NCI-H774 (cell line): ENCODE measurements at places on chromosomes 7 and 10.

DNA sequence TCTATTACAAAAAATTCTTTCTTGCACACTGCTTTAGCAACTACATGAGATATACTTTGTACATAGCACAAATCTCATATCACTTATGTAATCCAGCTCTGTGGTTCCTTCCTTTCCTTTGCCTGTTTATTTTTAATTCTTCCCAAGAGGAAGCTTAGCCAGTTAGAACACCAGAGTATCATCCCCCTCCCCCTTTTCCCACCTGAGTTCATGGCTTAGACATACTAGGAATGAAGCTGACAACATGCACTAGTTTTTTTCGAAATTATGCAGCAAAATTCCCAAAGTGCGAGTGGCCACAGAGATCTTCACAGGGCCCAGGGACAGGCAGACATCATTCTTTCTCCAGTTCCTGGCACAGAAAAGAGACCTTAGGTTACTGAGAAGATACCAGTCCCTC lies 17.8 kb downstream of the CAV1 start:
- DNase-seq: no peak

DNA sequence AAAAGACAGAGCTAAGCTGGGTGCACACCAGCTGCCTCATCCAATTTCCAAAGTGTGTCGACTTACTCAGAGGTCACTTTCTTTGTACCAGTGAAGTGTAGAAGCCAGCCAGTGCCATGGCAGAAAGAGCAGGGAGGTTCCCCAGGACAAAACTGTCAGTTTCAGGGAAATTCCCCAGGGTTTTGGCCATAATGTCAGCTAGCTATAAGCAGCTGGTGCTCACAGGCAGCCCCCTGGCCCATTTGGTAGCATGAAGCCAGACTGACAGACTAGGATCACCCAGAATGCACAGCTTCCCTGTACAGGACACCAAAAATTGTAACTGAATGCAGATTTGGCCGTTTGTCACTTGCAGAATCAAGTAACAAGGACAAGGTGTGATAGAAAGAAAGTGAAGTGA lies 28.6 kb downstream of the MRPL32 start:
- DNase-seq: no peak

DNA sequence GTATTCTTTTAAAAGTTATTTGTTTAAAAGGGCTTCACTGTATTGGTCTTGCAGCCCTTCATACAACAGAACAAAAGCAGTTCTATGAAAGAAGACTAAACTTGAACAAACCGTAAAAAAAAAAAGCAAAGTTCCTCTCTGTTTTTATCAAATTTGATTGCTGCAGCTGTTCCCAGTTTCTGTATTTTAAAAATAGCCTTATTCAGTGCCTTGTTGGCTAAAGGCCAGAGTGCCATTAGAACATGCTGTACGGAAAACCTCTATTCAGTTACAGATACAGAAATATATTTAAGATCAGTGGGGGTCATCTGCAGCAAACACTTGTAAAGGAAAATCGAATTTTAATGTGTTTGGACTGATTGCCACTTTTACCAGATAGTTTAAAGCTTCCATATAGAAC lies 207.8 kb upstream of the ETV1 start:
- DNase-seq: no peak

GRCh38 chr7:73618538-73618937 lies 5.8 kb downstream of the MLXIPL start:
- DNase-seq: no peak

DNA sequence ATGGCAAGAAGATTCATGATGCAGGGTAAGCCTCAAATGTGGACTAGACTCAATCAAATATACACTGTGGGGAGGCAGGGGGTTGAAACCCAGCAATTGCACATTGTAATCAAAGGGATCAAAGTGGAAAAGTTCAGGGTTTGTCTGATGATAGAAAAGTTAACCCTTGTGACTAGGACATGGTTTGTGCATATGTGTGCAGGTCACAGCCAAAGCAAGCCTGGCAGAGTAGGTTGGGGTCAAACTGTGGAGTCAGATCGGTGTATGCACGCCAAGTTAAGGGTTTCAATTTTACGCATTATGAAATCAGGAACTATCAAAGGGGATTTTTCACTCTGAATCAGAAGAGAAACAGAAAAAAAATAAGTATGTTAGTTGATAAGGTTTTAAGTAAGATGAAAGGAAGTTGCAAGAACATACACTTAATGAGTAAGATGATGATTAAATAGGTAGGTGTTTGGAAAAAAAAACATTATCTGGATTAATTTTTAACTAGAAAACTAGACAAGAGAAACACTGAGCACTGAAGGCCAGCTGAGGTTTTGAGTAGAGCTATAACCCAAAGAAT lies 188.3 kb downstream of the DGKB start:
- DNase-seq: no peak

- DNase-seq: no peak
These were observed 24.6 kb upstream of the INMT start for GRCh38 chr7:30727061-30727945.

GRCh38 chr10:18196806-18197550 lies 56.8 kb downstream of the CACNB2 start:
- DNase-seq: no peak

- no peak for DNase-seq
These were observed 77.9 kb downstream of the GRB10 start for GRCh38 chr7:50704844-50705243.

DNA sequence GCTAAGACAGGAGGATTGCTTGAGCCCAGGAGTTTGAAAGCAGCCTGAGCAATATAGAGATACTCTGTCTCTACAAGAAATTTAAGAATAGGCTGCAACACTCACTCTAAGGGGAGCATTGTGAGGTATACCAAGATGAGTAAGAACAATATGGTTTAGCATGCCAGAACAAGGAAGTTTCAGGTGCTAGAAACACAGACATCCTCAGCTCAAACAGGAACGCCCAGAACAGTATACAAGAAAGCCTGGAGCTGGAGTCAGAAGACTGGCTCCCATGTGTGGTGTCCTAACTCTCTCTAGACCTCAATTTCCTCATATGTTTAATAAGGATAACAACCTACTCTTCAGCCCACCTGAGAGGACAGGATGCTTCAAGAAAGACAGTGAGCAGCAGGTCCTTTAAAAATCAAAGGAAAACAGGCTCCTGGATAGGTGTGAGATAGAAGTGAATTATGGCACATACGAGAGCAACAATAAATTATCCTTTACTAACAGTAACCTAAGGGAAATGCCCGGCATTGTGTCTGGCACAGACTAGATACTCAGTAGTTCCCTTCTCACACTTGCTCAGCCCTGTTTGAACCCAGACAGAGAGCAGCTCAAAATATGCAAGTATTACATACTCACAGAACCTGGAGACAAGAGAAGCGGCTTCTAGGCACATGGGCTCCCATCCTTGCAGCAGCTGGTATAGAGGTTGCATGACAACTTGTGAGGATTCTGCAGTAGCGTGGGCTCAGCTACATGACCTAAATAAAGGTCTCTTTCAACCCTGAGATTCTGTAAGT lies 45.4 kb downstream of the KAT6B start:
- no peak for DNase-seq

- peak; percentile 17 for DNase-seq
These were observed 24.5 kb downstream of the TAS2R16 start for GRCh38 chr7:122970740-122971725.

GRCh38 chr10:53463539-53463938 lies 691.0 kb upstream of the MBL2 start:
- DNase-seq: no peak

- DNase-seq: no peak
These were observed 18.5 kb upstream of the SEMA3C start for GRCh38 chr7:80937336-80937735.

DNA sequence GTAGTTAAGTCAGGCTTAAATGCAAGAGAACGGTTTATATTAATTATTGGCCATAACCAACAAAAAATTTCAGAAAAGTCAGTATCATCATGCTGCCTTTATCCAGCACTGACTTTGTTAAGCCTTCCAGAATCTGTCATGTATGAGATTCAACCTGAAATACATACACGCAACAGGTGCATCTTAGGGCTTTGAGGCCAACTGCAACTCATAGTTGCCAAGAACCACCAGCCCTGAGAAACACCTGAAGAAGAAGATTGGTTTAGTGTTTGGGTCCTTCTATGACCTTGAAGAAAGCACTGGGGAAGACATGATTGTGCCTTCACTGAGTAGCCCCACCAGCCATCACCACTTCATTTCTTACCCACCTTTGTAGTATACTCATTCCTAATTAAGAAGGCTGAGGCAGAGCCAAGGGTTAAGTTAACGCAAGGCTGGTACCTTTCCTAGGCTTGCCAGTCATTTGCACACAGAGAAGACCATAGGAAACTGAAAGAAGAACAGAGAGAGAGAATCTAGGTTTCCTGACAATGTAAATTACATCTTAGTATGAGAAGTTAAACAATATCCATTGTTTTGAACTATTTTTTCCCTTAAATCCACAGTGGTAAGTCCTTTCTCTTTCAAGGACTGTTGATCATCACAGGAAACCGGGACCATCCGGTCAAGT lies 200.1 kb upstream of the PRKCQ start:
- DNase-seq: no peak

DNA sequence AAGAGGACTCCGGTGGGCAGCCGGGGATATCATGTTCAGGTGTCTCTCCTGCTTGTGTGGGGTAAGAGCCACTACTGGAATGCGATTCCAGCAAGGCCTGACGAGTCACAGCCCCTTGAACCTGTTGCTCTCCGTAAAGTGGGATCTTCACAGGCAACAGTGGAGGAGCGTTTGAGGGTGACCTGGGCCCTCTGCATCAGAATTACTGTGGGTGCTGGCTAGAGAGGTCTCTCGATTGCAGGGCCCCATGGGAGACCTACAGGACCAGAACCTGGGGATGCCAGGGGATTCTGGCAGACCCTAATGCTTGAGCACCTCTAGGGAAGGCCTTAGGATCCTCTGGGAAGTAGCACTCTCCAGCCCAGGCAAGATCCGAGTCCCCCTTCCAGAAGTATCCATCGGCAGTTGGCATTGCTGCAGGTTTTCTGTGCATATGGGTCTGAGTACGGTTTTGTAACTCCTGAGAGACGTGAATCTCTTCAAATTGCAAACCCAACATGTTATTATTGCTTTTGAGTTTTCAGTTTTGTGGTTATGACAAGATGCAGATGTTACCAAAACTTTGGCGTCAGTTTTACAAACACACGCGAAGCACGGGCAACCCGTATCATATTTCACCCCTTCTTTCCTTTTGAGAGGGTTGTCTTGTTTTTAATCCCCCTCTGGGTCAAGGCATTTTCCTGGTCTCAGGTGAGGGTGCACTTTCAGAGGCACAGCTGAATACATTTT lies 4.6 kb downstream of the MGMT start:
- DNase-seq: no peak
